Sciatic nerve (tissue), 2 donors: ENCODE measurements at places on chromosomes 13 and 19. TPM values are rescaled to one million over a fixed set of nuclear protein-coding genes. Genes with fewer than 3 reads are reported as not detected.

- no peak for DNase-seq
Observed at GRCh38 chr13:53782488-53782961, 753.9 kb downstream of the OLFM4 start.

Gene CGB5
- total RNA-seq = not detected

Gene CEACAM20
- total RNA-seq = not detected

Gene TBC1D17
- 64.8 TPM for total RNA-seq

Gene FAM83E
- total RNA-seq = not detected

Gene CD33
- 10.7 TPM for total RNA-seq
